G401 (cell line): ENCODE measurements at places on chromosomes 3 and 15. TPM values are rescaled to one million over a fixed set of nuclear protein-coding genes. Genes with fewer than 3 reads are reported as not detected.

- peak; percentile 50 for DNase-seq
These were observed 347.7 kb upstream of the ARPP21 start for GRCh38 chr3:35291471-35292236.

DNA sequence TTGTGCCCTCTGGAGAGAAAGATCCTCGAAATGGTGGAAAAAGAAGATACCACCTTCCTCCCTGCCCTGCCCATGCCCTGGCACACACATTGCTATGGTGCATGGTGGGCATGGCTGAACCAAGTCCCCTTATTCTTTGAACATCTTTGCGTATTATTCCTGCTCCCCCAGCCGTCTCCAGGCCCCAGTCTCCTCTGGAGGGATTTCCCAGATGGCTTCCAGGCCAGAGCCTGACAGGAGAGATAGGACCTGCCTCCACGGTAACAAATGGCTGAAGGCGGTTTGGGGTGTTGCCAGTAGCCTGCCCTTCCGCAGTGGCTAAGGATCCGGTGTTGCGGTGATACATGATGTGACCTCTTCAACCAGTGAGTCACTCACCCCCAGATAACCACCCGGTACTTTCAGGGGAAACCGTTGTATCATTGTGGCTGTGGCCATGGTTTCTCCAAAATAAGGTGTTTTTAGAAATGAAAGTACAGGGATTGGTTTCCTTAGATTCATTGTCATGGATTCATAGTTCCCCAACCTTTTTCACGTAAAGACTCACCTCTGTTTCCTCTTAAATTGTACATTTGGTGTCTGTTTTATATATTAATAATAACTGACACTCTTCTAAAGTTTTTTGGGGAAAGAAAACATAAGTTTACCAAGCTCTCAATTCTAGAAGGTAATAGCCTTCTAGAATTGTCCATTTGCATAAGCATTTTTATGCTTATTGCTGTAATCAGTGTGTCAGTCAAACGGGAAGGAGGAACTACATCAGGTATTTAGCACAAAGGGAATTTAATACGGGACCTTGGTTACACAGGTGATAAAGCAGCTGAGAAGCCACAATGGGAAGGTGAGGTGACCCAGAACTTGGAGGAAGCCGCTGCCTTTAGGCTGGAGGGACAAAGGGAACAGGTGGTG lies 25.9 kb downstream of the SMAD3 start:
- no peak for DNase-seq

GRCh38 chr3:138497851-138498250 lies 63.4 kb downstream of the ESYT3 start:
- no peak for DNase-seq

The NLGN1 gene
- total RNA-seq, result 8.4 and 11.2 TPM in 2 replicates

DNA sequence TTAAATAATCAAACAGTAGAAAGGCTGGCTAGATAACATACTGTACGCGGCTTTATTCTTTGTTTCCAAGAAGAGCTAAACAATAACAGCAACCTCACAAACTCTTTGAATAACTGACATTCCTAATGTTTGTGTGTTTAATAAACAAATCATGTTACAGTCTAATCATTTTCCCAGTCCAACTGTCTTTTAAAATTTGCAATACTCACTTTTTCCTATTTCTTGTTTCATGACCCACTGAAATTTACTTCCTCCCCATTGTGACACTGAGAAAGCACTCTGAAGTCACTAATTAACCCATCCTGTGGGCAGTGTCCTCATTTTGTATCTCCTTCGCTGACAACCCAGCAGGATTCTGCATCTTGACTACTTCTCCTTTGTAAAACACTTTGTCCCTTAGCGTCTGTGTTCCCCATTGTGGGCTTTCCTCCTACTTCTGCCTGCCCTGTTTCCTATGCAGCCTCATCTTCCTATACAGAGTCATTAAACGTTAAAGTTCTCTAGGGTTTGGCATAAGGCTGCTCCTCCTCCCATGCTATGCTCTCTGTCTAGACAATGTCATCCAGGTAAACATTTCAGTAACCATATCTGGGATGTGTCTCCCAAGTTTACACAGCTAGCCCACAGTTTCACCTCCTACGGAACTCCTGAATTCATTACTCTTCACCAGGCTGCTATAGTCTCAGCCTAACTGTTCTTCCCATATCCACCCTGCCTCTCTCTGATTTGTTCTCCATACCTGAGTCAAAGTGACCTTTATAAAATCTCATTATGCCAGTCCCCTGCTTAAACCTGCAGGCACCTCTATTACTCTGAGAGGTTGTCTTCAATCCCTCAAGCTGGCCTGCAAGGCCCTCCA lies 148.9 kb downstream of the GREM1 start:
- DNase-seq, result no peak

DNA sequence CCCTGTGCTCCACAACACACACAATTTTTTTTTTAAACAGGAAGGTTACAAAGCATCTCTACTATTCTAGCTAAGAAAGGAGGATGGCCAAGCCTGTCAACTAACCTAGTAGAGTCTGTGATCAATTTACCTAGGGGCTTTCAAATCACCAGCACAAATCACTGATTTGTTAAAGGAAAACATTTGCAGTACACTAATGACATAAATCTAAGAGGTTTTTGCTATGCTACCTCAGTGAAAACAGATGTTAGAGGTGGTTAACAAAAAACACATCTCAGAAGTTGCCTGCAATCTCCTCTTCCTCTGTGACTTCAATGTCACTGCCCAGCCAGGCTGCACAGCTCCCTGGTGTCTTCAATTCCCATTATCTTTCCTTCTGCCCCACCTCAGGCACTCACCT lies 72.0 kb downstream of the RAD18 start:
- no peak for DNase-seq

DNA sequence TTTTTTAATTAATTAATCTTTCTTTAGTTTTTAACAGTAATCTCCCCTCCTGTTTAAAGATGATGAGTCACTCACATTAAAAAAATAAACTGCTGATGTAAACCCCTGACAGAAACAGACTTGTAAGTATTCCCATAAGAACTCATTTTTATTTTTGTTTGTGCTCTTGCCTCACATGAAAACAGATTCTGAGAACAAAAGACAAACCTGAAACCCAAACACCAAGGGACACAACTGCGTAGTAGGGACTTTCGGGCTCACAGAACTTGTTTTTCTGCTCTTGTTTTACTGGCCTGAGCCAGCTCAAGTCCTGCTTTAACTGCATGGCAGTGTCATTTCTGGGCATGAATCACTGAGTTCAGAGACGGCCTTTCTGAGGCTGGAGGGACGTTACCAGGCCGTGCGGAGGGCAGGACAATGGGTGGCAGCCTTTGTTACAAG lies 600.8 kb downstream of the FOXP1 start:
- no peak for DNase-seq

DNA sequence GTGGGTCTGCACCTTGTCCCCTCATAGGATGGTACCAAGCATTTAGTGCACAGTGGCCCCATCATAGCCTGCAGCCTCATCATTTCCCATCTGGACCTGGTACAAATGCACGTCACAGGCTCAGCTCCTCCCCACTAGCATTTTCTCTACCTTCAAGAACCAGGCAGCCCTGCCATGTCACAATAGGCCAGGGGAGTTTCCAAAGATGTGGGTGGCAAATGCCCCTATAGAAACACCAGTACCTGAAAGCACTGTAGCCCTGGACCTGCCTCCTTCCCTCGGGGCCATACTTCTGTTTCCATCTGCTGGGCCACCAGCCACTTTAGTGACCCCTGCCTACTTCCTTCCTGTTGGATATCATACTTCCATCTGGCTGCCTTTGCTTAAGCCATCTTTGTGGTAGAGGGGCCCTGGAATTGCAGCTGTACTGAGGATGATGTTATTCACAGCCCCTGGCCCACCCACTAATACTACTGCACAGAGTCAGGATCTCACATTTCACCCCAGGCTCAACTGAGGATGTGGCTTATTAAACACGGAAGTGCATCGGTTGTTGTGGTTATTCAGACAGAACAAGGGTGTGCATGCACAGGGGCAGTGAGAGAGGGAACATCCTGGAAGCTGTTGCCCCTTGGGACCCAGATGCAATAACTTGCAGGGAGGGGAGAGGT lies 3.8 kb downstream of the TCTA start:
- no peak for DNase-seq

DNA sequence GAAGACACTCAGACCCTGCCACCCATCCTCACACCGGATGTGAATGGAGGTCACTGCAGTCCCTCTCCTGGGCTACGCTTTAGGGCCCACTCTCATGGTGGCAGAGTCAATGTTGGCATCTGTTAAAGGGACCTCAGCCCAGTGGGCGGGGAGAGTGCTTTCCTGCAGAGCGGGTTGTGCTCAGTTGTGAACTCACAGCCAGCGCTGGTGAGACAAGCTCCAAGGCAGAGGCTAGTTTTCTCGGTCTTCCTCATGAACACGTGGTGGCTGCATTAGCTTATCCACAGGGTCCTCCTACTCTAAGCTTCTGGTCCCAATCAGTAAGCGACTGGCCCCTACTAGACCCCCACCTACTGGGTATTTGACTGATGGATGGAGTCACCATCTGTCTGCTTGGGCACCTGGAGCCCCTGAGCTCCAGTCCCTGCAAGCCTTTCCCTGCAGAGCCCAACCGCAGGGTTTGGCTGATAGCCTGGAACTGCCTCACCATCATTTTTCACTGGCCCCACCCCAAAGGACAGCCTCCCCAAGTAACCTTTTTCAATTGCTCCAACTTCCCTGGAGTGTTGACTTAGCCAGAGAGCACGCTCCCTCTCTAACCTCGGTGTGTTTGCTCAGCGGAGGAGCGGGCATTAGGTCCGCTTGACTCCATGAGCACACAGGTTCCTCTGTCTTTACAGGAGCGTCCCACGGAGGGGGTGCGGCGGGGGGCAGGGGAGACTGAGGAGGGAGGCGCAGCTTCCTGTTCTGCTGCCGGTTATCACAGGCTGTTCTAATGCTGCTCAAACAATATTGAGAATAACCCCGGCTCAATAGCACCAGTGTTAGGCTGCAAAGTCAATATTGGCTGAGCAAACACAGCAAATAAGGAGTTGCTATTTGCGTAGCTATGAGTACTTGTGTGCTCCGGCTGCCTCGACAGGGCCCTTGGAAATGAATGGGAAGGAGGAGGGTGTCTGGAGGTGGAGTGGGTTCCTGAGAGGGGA lies 141.7 kb downstream of the RPLP1 start:
- peak; percentile 28 for DNase-seq

DNA sequence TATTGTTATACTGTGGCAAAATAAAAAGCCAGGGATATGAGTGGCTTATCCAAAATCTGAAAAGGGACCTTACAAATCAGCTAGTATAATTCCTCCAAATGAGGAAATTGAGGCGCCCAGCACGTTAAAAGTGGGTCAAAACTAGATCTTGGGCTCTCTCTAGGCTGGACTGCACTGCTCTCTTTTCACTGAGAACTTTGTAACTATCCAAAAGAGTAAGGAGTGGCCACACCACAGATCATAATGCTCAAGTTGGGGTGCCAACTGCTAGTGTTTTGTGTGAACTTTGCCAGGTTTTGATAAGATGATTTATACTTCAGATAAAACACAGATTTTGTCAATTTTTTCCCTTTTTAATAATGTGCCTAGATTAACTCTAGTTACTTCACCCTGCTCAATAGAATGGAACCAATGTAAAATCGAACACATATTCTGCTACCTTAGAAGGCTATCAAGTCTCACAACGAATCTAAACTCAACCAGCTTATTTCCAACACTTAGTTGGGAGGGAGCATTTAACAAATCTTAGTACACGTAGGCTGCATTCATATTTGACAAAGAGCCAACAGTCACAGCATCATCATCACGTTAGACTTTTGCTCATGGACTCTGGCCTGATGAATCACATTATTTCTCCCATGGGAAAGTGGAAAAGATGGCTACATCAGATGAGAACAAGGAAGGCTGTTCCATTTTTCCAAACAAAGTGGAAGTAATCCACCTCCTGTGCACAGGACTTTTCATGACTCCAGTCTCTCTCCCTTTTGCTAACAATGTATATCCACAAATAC lies 64.4 kb downstream of the ABI3BP start:
- DNase-seq, result no peak

- peak; percentile 71 for DNase-seq
These were observed 2.1 kb upstream of the GNAT1 start for GRCh38 chr3:50189274-50189673.

The ZNF385D gene
- total RNA-seq, result under 0.01 and 0.03 TPM in 2 replicates

- no peak for DNase-seq
These were observed 71.9 kb upstream of the CHL1 start for GRCh38 chr3:124557-125179.

The RUBCN gene
- 3.8 and 9.4 TPM in 2 replicates for total RNA-seq

DNA sequence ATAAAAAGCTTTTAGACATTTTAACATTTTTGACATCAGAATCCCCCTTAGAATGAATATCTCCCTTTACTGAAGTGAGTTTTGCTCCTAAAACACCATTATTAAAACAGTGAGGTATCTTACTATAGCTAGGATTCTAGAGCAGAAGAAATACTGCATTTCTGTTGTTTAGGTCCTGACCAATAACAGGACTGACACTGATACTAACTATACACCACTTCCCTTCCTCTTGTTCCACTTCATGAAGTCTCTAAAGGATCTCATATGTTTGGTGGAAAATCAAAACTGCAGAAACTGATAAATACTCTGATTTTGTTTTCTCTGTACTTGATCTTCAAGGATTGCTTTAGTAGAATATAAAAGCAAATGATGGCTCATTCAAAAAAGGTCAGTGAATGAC lies 230.7 kb downstream of the SUCLG2 start:
- no peak for DNase-seq

The GOLGA8S gene
- total RNA-seq, result not detected in 2 replicates

The TGM4 gene
- total RNA-seq, result not detected in 2 replicates

- no peak for DNase-seq
These were observed 37.0 kb downstream of the COMMD2 start for GRCh38 chr3:149715247-149715646.

- no peak for DNase-seq
These were observed 11.9 kb downstream of the GTPBP8 start for GRCh38 chr3:113002679-113003078.

GRCh38 chr3:193938613-193939012 lies 197.3 kb upstream of the HES1 start:
- DNase-seq, result no peak

The RPL35A gene
- 1,593 and 1,915 TPM in 2 replicates for total RNA-seq

- DNase-seq, result no peak
These were observed 75.3 kb upstream of the PRR20G start for GRCh38 chr3:127363171-127363570.

The SUCNR1 gene
- total RNA-seq, result 0.03 TPM in 1 of 2 replicates, not detected in the other

- DNase-seq, result no peak
These were observed 66.5 kb downstream of the MRPL46 start for GRCh38 chr15:88400591-88401250.

DNA sequence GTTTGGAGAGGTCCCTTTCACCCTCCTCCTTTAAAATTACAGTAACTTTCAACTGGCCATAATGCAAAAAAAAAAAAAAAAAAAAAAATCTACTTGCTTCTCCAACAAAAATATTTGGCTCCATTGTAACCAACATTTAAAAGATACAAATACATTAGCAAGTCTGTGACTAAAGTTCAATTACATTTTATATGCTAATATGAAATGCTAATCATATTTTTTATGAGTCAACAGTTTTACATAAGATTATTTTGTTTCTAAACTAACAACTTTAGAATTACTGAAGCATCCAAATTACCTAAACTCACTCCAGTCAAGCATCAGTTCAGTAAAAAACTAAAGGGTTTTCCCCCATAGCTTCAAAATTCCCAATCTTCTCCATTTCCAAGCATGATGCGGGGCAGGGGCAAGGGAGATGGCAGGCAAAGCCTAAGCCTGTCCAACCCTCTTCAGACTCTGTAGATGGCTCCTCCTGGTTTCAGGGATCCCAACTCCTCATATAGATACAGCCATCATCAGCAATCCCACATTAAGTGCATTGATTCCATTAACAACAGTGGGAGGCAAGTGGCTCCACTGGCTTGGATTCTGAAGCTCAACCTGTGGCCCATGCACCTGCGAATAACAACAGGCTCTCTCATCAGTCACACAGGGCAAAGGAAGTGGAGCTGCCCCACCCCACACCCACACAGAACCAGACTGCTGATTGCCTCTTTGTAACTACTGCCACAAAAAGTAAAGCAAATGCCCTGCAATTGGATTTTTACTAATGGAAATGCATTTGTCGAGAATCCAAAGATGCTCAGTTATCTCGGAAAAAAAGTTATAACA lies 15.0 kb downstream of the SFMBT1 start:
- no peak for DNase-seq
